ENCODE measurements at places on chromosomes 13 and 19.

DNA sequence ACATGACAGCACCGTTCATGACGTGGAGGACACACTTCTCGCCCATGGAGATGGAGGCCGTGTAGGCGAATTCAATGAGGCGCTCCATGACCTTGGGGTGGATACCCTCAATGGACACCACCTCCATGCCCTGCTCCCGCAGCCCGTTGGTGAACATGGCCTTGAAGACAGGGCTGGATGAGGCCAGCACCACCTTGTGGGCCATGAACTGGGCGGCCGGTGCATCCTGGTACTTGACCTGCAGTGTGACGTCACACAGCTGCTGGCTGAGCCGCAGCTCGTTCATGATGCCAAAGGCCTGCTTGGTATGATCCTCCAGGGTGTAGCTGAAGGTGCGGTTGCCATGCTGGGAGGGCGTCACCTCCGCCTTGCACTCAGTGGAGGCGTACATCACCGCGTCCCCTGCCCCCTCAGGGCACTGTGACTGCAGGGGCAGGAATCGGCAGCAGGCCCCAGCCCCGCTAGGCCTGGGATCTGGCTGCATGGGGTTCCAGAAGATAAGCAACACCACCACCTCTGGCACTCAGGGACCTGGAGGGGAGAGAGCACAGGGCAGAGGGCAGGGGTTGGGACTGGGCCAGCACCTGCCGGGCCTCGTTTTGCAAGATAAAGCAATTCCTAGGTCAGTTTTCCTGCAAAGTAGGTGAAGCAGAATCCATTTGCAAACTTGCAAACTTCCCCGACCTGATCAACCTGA, 3.5 kb downstream of the KEAP1 start:
- DNase-seq: no peak

- no peak for DNase-seq
Measured at GRCh38 chr13:27421101-27421871, 3.1 kb upstream of the GTF3A start.

DNA sequence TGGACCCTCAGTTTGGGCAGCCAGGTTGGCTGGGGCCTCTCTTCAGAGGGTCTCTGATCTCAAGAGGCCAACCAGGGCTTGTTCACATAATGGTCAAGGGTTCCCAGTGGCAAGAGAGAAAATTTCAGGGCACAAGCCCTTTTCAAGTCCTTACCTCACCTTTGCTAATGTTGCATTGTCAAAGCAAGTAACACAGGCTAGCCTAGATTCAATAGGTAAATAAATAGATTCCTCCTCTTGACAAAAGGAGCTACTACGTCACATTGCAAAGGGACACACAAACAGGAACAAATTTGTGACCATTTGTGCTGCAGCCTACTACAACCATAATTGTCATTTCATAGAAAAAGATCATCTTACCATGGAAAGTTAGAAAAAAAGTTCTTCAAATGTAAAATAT, 33.9 kb upstream of the FRY start:
- no peak for DNase-seq

- DNase-seq: no peak
Measured at GRCh38 chr13:40651866-40652587, 14.4 kb downstream of the FOXO1 start.
